CD4-positive, alpha-beta T cell treated with Interferon alpha-2 for 1 hour (primary cell): ENCODE measurements at places on chromosomes 7 and 10.

DNA sequence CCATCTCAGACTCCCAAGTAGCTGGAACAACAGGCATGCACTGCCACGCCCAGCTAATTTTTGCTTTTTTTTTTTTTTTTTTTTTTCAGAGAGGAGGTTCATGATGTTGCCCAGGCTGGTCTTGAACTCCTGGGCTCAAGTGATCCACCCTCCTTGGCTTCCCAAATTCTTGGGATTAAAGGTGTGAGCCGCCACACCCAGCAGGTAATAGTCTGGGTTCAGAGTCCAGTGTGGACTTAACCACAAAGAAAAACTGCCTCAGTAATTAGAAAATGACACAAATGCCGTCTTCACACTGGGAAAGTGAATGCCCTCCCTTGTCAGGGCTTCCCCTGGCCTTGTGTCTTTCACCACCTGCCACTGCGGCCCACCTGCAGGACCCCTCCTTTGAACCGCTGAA, 101.1 kb downstream of the RAB11FIP2 start:
- no peak for DNase-seq

- no peak for DNase-seq
Measured at GRCh38 chr10:69489506-69490090, 38.3 kb downstream of the TSPAN15 start.

DNA sequence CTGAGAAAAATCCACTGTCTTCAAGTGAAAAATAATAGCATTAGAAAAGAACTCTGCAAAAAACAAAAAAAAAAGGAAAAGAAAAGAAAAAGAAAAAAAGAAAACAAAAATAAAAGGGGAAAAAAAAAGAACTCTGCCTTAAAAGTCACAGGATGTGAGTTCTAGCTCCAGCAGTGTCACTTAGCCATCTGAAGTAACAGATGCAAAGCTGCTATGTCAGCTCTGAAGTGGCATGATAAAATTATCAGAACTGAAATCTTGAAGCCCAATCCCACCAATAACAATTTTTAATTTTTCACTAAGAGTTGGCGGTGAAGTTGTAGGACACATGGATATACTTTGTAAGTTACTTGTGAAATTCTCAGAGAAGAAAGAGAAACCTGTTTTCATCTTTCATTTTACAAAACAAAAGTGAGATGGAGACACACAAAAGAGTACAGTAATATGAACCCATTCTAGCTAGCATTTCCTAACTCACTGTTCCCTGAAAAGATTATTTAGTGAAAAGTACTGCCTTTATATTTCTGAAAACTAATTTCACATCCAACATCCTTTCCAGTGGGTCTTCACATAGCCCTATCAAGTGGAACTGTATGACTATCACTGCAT, 103.5 kb downstream of the ELAPOR2 start:
- DNase-seq, result no peak

DNA sequence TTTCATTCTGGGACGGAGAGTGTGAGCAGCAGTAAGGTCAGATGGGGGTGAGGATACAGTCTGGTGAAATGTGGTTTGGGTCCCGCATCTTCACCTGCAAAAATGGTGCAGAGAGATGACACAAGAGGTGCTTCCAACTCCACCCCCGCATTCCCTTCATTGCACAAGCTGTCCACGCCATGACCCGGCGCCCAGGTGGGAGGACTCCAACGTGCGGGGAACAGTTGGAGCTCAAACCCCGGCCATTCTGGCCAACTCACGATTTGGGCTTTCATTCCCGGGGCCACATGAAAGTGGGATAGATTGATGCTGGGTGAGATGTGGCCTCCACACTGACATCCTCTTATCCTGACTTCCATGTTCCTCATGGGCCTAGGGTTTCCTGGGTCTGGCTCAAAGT, 34.6 kb upstream of the ZNF273 start:
- no peak for DNase-seq

DNA sequence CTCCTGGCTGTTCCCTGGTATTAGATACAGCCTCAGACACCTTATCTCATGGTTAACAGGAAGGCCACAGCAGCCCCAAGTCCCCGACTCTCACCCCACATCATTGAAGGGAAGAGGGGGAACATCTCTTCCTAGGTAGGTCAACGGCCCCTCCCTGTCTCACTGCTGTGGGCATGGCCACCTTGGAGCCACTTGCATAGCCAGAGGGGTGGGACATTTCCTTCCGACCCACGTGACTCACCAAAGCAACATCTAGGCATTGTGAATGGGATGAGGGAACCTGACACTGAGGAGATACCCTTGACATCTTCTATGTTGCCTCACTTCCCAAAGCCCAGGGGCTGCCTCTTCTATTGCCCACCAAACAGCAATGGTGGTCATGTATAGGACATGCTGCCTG, 68.5 kb upstream of the GPR26 start:
- no peak for DNase-seq

DNA sequence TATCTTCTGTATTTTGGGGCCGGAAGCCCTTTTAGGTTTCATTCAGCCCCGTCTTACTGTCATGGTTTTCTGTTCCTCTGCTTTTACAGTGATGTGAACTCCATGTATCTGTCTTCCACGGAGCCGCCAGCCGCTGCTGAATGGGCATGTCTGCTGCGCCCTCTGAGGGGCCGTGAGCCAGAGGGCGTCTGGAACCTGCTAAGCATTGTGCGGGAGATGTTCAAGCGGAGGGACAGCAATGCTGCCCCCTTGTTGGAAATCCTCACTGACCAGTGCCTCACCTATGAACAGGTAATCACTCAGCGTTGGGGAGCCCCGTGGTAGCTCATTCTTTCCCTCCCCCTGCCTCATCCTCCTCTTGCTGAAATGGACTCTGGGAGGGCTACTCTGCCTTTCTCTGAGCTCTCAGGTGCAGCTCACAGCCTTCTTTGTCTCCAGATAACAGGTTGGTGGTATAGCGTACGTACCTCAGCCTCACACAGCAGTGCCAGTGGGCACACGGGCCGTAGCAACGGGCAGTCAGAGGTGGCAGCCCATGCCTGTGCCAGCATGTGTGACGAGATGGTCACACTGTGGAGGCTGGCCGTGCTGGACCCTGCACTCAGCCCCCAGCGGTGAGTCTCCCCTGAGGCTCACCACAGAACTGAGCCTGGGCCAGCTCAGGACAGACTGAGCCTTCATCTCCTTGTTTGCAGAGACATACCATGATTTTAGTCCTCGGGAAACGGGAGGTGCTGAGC, 5.7 kb downstream of the ZSWIM8 start:
- DNase-seq, result no peak

- no peak for DNase-seq
Measured at GRCh38 chr10:77090381-77091356, 546.9 kb downstream of the KCNMA1 start.

GRCh38 chr7:102897856-102898531, 14.8 kb upstream of the LRRC17 start:
- DNase-seq, result no peak

GRCh38 chr7:16114633-16115032, 306.7 kb downstream of the CRPPA start:
- peak; percentile 3 for DNase-seq

GRCh38 chr10:55065185-55065584, 264.2 kb upstream of the PCDH15 start:
- no peak for DNase-seq

- DNase-seq, result no peak
Measured at GRCh38 chr7:100163871-100164270, 4.5 kb downstream of the GAL3ST4 start.

DNA sequence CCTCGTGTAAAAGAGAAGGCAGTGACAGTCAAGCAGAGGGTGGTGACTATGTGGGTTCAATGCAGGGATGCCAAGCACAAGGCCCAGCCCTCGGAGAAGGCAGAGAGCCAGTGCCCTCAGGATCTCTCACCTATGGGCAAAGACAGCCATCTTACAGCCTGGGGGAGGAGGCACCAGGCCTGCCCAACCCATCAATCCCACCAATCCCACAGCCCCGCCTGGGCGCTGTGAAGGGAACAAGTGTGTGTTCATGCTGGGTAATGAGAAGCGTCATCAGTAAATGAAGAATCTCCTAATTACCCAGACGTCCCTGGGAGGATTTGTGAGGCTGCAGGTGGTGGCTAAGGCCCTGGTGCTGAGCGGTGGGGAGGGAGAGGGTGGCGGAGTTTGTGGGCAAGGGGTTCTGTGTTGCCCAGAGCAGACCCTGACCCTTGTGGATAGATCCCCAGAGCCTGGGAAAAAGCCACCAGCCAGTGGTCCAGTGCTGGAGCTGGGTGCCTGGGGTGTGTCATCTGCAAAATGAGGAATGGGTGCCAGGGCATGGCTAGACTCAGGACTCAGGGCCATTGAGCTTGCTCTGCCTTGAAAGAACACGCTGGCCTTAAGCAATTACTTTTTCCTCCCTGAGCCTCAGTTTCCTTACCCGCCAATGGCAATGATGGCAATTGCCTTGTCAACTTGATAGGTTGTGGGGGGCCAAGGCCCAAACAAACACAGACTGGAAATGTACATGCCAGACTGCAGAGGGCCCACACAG, 128.1 kb upstream of the UNC5B start:
- no peak for DNase-seq

- no peak for DNase-seq
Measured at GRCh38 chr7:151762583-151763245, 114.2 kb downstream of the PRKAG2 start.

GRCh38 chr10:12710594-12711349, 290.7 kb downstream of the CCDC3 start:
- peak; percentile 75 for DNase-seq

DNA sequence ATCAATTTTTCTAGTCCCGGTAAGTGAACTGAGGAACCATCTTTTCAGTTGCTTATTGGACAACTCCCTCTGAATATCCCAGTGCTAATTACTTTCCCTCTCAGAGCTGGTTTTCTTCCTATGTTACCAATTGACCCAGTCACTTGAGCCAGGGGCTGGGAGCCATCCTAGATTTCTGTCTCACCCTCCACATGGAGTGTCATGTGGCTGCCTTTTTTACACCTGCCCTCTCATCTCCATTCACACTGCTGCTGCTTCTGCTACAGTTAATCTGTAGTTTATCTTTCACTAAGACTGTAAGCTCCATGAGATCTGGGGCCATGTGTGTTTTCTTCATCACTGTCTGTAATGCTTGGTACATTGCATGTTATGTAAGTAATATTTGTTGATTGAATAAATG, 35.8 kb downstream of the VCL start:
- no peak for DNase-seq

GRCh38 chr7:156019308-156019707, 207.0 kb upstream of the SHH start:
- DNase-seq, result no peak

DNA sequence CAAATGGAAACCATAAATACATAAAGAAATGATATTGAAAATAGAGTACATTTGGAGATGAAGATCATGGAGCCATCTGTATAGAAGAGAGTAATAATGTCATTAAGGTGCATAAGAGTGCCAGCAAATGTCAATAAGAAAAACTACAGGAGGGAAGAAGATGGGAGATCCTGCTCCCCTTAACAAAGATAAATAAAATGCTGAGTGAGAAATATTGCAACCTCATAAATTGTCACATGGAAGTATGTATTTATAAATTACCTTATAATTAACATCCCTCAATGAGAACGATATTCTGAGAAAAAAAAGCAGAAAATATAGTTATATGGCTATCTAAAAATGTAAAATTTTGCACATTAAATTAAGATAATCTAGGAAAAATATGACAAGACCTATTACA, 155.2 kb upstream of the PRSS1 start:
- DNase-seq, result no peak

DNA sequence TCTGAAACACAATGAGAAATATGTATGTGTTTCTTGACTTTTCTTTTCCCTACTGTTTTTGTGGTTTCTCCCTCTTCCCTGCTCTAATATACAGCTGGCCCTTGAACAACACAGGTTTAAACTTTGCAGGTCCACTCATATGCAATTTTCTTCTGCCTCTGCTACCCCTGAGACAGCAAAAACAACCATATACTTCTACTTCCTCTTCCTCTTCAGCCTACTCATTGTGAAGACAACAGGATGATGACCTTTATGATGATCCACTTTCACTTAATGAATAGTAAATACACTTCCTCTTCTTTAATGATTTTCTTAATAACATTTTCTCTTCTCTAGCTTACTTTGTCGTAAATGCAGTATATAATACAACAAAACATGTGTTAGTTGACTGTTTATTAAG, 35.0 kb upstream of the DGKB start:
- no peak for DNase-seq

GRCh38 chr10:95513941-95514392, 47.2 kb downstream of the SORBS1 start:
- DNase-seq, result no peak

DNA sequence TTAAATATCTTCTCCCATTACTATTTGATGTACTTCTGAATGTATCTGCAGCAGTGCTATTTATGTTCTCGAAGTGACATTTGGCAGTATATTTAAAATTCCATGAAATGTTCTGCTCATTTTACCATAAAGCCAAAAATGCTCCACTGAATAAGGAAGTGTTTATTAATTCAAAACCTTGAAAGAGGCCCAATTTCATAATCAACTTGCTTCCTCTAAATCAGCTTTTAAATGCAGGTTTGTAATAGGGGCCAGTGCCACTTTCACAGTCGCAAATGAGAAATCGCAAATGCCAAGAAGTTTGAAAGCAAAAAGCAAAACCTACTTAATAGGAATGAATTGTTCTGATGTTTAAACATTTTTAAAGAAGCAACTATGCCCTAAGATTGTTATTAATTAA, 11.4 kb downstream of the NHLRC2 start:
- no peak for DNase-seq

DNA sequence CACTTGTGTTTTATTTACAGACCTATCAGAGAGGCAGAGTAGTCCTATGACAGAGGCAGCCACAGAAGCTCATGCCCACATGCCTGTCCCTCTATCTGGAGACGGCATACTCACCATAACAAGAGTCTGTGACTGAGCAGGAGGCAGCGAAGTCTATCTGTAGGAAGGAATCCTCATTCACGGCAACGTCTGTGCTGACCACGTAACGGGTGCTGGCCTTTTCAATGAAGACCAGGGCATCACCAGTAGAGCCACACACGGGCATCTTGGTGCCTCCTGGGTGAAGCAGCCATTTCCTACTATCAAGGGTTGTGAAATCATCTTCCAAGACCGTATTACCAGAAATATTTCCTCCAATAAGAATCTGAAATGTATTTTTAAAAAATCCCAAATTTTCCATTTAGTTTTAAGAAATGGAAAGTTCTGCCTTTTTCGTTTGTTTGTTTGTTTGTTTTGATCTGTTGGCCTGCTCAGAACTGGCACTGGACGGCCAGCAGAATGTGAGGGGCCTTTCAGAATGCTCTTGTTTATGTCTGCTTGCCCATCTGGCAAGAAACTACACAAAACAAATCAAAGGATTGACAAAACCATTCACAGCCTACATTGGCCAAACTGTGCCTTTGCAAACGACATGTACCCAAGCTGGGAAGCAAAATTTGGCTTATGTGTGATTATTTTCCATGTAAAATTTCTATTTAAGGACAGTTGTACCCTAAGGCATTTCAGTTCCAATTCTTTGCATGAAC, 93.1 kb upstream of the SLC26A5 start:
- DNase-seq, result no peak

- DNase-seq, result no peak
Measured at GRCh38 chr10:59138052-59138451, 38.4 kb upstream of the PHYHIPL start.

- no peak for DNase-seq
Measured at GRCh38 chr7:158486919-158487318, 100.7 kb downstream of the PTPRN2 start.

- no peak for DNase-seq
Measured at GRCh38 chr10:5942474-5942873, 34.9 kb downstream of the IL15RA start.

GRCh38 chr10:122310311-122311050, 39.4 kb downstream of the BTBD16 start:
- no peak for DNase-seq

- DNase-seq, result no peak
Measured at GRCh38 chr10:14753441-14753840, 21.3 kb downstream of the FAM107B start.
